Thoracic aorta (tissue), 2 donors: ENCODE measurements at places on chromosomes 2 and 18.

GRCh38 chr2:202034249-202035088 is 814 bp downstream of the FZD7 start:
- DNase-seq: no peak
- H3K27me3 ChIP-seq: no peaks in the 10 kb centered on the region
- peaks cover 53% of the 10 kb centered on the region for H3K4me1 ChIP-seq

GRCh38 chr2:191263050-191263449 is 17.8 kb downstream of the MYO1B start:
- no peaks in the 10 kb centered on the region for H3K27me3 ChIP-seq
- H3K36me3 ChIP-seq: no peaks in the 10 kb centered on the region
- peak overlapping the region; percentile 24 for H3K27ac ChIP-seq
- peaks cover 33% of the 10 kb centered on the region for H3K4me1 ChIP-seq

DNA sequence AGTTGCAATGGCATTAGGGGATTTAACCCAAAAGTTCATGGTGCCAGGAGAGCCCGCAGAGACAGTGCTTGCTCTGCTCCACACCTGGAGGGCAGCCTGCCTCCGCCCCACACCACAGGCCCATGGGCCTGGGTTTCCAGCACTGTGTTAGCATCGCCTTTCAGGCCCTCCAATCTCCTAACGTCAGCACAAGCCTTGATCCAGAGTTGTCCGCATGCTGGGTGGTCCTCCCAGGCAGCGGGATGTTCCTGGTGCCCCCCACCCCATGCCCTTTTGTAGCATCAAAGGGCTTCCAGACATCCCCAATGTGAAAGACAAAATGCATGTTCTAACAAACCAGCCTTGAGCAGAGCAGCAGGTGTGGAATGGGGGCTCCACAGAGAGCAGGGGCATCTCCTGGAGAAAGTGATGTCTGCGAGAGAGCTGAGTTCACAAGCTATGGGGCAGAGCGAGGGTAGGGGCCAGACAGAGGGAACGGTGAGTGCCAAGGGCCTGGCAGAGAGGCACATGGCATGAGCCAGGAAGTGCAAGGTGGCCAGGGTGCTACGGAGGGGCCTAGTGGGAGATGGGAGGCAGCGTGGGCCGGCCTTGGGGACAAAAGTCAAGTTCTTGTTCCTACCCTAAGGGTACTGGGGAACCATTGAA is 119.2 kb downstream of the CYP26B1 start:
- H3K27ac ChIP-seq: no peak overlapping the region
- no peak for DNase-seq
- H3K27me3 ChIP-seq: no peaks in the 10 kb centered on the region
- no peaks in the 10 kb centered on the region for H3K4me1 ChIP-seq

DNA sequence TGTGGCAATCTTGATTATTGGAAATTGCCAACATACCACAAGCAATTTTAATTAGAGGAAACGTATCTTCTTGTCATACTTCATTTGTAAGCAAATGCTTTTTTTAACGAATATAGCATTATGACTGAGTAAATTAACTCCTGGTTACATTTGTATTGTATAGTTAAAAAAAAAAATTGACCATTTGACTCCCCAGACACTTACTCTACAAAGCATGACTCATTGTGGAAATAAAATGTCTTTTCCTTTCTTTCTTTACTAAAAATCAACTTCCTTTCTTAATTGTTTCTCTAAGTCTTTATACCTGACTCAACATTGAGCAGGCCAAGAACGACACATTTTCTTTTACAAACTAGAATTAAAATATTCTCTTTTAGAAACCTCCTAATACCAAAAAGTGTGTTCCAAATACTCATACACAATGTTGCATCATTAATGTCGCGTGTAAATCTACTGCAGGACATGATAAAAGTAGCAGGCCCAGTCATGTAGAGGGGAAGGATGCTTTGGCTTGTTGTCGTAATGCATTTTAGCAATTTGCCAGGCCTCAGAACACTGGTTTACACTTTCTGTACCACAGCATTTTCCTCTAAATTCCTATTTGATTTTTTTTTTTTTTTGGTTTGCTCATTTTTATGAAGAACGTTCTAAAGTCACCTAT is 349.6 kb upstream of the KCNH7 start:
- no peaks in the 10 kb centered on the region for H3K4me1 ChIP-seq
- no peak overlapping the region for H3K27ac ChIP-seq
- no peaks in the 10 kb centered on the region for H3K36me3 ChIP-seq
- H3K27me3 ChIP-seq: no peaks in the 10 kb centered on the region

GRCh38 chr2:45331410-45331786 is 279.7 kb downstream of the SRBD1 start:
- DNase-seq: no peak
- H3K27ac ChIP-seq: no peak overlapping the region

DNA sequence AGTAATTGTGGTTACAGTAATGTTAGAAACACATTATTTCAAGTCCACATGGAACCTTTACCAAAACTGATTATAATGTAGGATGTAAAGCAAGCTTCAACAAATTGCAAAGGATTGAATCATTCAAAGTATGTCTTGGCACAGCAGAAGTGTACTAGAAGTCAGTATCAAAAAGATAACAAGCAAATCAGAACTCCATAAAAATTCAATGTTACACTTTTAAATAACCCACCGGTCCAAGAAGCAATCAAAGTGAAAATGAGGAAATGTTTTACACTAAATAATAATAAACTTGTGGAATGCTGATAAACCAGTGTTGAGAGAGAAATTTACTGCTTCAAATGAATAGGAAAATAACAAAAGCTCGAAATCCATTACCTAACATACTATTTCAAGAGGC is 47.7 kb downstream of the TTC21B start:
- no peak overlapping the region for H3K4me3 ChIP-seq
- DNase-seq: no peak
- H3K27ac ChIP-seq: no peak overlapping the region
- peaks cover 6% of the 10 kb centered on the region for H3K36me3 ChIP-seq

- H3K27me3 ChIP-seq: no peaks in the 10 kb centered on the region
- H3K4me1 ChIP-seq: peaks cover 5% of the 10 kb centered on the region
- H3K27ac ChIP-seq: no peak overlapping the region
Measured at GRCh38 chr18:23981369-23981980, 33.1 kb upstream of the TTC39C start.

- no peaks in the 10 kb centered on the region for H3K36me3 ChIP-seq
- H3K27me3 ChIP-seq: no peaks in the 10 kb centered on the region
- no peak for DNase-seq
- no peaks in the 10 kb centered on the region for H3K4me1 ChIP-seq
Measured at GRCh38 chr18:21270453-21270852, 28.4 kb downstream of the GREB1L start.

DNA sequence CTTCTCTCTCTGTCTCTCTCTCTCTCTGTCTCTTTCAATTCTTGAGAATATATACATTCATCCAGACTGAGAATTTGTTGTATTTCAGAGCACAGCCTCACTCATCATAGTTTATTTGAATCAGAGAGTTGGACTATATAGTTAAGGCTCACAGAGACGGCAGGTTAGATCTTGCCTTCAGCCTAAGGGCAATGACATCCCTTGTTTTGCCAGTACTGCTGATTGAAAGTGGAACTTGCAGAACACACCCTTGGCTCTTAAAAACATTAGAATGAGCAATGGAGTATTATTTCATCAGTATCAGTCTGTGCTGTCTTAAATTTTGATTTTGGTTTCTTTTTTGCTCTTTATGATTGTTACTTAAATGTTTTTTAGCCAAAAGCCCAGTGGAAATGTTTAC is 62.0 kb upstream of the DSG1 start:
- DNase-seq: no peak
- H3K36me3 ChIP-seq: no peaks in the 10 kb centered on the region
- H3K27me3 ChIP-seq: no peaks in the 10 kb centered on the region
- no peak overlapping the region for H3K4me3 ChIP-seq

- DNase-seq: no peak
- H3K27me3 ChIP-seq: no peaks in the 10 kb centered on the region
- no peaks in the 10 kb centered on the region for H3K36me3 ChIP-seq
- no peak overlapping the region for H3K4me3 ChIP-seq
- H3K27ac ChIP-seq: no peak overlapping the region
Measured at GRCh38 chr18:4203568-4204437, 251.3 kb downstream of the DLGAP1 start.

GRCh38 chr2:12716032-12716281 is 779 bp upstream of the TRIB2 start:
- DNase-seq: no peak
- peak overlapping the region; percentile 92 for H3K27ac ChIP-seq
- peaks cover 19% of the 10 kb centered on the region for H3K4me1 ChIP-seq
- H3K4me3 ChIP-seq: peak overlapping the region; percentile 92
- no peaks in the 10 kb centered on the region for H3K27me3 ChIP-seq

GRCh38 chr2:26011609-26011989 is 22.3 kb upstream of the RAB10 start:
- no peak overlapping the region for H3K27ac ChIP-seq
- no peak overlapping the region for H3K4me3 ChIP-seq

DNA sequence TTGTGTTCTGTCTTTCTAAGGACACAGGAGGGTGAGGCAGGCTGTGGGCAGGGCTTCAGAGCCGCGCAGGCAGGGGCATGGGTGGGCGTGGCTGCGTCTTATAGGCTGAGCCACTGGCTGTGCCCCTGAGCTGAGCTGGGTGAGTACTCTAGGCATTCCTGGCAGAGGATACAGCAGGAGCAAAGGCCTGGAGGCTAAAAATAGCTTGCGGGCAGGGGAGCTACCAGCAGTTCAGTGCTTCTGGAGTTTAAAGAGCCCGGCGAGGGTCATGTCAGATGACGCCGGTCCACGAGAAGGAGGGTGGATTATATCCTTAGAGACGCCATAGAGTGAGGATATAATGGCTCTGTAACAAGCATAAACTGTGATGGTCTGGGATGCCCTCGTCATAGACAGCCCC is 31.5 kb upstream of the PDIA6 start:
- H3K27me3 ChIP-seq: no peaks in the 10 kb centered on the region
- H3K4me1 ChIP-seq: no peaks in the 10 kb centered on the region
- no peak for DNase-seq
- H3K36me3 ChIP-seq: no peaks in the 10 kb centered on the region
- no peak overlapping the region for H3K4me3 ChIP-seq

DNA sequence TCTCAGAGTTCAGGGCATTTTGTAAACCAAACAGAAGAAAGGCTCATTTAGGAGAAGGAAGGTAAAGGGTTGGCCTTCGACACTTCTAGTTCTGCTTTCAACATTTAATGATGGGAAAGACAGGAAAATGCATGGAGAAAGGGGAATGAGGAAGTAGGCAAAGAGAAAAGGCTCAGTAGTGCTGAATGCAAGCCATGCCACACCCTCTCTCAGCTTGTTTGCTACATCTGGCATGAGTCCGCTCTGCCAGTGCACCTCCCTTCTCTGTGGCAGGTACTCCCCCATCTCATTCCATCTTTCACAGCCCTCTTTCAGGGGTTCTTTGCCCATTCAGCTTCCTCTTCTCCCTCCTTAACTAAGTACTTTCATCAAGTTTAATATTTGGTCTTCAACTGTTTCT is 120.9 kb upstream of the ITGB6 start:
- no peak for DNase-seq
- no peak overlapping the region for H3K4me3 ChIP-seq
- H3K4me1 ChIP-seq: peaks cover 51% of the 10 kb centered on the region
- H3K36me3 ChIP-seq: no peaks in the 10 kb centered on the region

- H3K36me3 ChIP-seq: peaks cover 51% of the 10 kb centered on the region
- no peaks in the 10 kb centered on the region for H3K27me3 ChIP-seq
- DNase-seq: no peak
- no peaks in the 10 kb centered on the region for H3K4me1 ChIP-seq
- H3K4me3 ChIP-seq: no peak overlapping the region
- no peak overlapping the region for H3K27ac ChIP-seq
Measured at GRCh38 chr2:239965318-239965717, 59.8 kb downstream of the NDUFA10 start.

DNA sequence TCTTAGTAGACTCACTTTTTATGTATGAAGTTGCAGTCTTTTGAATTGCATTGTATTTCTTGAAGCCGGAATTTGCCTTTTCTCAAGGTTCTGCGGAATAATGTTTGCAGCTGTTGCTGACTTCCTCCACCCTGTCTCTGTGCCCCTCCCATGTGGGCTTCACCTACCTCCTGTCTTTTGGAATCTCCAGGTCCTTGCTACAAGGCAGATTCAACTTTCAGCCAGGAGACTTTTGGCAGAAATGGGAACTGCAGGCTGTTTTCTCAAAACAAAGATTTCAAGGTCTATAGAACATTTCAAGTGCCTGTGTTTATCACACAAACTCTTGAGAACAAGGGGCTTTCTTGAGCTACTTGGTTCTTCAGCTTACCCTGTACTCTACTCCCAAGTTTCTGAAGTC is 25.6 kb downstream of the ZNF236 start:
- H3K36me3 ChIP-seq: no peaks in the 10 kb centered on the region
- H3K4me1 ChIP-seq: no peaks in the 10 kb centered on the region
- no peaks in the 10 kb centered on the region for H3K27me3 ChIP-seq
- no peak overlapping the region for H3K27ac ChIP-seq

GRCh38 chr2:160139991-160140390 is 60.1 kb downstream of the ITGB6 start:
- peak overlapping the region; percentile 61 for H3K27ac ChIP-seq
- H3K36me3 ChIP-seq: no peaks in the 10 kb centered on the region
- peaks cover 12% of the 10 kb centered on the region for H3K4me1 ChIP-seq
- no peak for DNase-seq
- no peak overlapping the region for H3K4me3 ChIP-seq

DNA sequence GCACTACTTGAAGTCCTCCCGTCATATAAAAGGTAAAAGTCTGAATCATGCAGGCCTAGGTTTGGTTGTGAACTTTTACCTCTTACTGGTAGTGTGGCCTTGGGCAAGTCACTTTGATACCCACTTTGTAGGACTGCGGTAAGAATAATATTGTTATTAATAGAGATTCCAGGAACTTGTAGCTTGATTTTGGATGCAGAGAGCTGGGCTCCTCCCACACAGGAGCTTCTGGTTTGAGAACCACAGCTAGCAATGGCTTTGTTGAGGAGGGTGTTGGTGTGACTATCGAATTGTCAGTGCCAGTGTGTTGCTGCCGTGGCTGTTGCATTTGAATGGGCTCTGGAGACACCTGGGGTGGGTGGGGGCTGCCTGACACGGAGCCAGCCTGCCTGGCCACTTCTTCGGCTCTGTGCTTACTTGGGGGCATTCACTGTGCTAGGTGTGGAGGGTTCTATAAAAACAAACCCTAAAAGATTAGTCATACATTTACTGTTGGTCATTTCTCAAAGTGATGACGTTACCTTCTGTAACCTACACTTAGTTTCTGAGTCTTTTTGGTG is 38.5 kb downstream of the ASAP2 start:
- no peaks in the 10 kb centered on the region for H3K36me3 ChIP-seq
- H3K4me3 ChIP-seq: no peak overlapping the region
- no peak overlapping the region for H3K27ac ChIP-seq
- H3K4me1 ChIP-seq: peaks cover 84% of the 10 kb centered on the region

DNA sequence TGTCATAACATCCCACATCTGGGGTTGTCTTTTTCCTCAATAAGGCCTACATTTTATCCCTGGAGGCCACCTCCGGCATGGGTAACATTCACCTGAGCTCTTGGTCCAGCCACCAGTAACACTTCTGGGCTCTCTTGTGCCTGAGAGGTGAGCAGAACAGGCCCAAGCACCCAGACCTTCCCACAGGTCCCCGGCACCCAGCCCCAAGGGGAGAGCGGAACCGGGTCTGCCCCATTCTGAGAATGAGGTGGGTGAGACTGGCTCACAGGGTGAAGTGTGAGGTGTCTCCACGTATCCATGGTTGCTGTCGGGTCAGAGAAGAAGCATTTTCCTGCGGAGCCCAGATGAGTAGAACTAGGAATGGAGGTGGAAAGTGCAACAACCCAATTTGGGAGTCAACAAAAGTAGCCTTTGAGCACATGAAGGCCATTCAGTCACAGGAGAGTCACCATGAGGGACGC is 496.7 kb upstream of the MYT1L start:
- DNase-seq: no peak
- no peaks in the 10 kb centered on the region for H3K4me1 ChIP-seq
- no peak overlapping the region for H3K27ac ChIP-seq

GRCh38 chr2:10374362-10374943 is 71.7 kb downstream of the HPCAL1 start:
- no peaks in the 10 kb centered on the region for H3K27me3 ChIP-seq
- DNase-seq: no peak
- H3K36me3 ChIP-seq: no peaks in the 10 kb centered on the region
- no peak overlapping the region for H3K27ac ChIP-seq
- H3K4me1 ChIP-seq: no peaks in the 10 kb centered on the region
